ENCODE measurements at places on chromosomes 6 and 20.

GRCh38 chr6:63466242-63466733, 106.0 kb upstream of the LOC128125822 start:
- no peak for DNase-seq

DNA sequence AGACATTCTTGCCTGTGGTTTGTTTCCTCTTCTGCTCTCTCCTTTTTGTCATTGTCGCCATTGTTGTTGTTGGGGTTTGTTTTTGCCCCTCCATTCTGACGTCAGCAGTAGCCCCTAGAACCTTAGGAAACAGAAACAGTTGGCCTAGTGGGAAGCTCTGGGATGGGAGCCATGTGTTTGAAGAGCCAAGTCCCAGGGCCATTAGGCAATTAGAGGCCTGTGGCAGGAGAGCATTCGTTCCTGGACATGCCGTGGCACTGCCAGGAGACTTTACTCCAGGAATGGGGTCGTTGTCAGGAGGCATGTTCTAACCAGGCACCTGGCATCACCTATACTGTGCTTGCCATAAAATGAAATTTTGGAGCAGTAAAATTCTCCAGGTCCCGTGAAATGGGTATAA, 39.7 kb downstream of the PPARD start:
- DNase-seq: no peak

DNA sequence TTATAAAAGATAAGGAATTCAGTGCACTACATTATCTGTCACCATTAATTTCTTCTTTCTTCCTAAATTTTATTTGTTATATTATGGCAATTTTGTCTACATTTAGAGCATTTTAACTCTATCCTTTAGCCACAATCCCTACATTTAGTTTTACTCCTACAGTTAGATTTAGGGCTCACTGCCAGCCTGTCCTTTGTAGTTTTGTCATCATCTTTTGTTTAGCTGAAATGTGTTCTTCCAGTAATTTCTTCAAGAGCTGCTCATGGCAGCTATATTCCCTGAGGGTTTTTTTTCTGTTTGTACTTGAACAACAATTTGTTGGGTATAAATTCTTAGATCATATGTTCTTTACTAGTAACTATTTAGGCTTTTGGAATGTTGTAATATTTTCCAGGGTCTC, 72.7 kb upstream of the B3GAT2 start:
- DNase-seq: no peak

DNA sequence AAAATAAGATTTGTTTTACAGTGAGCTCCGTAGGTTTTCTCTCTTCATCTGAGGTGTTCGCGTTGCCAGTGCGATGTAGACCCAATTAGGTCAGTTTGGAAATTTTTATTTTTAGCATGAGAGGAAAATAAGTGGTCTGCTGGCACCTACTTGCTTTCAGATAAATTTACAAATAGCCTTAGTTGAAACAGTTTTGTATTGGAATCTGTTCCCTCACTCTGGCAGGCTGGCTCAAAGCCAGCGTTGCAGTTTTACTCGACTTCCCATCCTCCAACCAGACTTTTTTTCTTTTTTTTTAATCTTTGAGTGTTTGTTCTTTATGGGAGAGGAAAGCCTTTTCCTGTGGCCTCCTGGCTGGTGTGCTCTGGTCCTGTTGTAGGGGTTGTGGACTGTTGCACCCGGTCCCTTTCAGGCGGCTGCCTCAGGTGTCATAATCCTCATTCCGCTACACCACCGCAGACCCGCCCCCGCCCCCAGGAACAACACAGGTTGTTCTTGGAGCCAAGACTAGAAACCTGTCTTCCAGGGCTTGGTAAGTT, 46.7 kb downstream of the TIAM2 start:
- peak; percentile 72 for DNase-seq

- peak; percentile 55 for DNase-seq
Observed at GRCh38 chr20:36950414-36951197, 902 bp downstream of the SAMHD1 start.

DNA sequence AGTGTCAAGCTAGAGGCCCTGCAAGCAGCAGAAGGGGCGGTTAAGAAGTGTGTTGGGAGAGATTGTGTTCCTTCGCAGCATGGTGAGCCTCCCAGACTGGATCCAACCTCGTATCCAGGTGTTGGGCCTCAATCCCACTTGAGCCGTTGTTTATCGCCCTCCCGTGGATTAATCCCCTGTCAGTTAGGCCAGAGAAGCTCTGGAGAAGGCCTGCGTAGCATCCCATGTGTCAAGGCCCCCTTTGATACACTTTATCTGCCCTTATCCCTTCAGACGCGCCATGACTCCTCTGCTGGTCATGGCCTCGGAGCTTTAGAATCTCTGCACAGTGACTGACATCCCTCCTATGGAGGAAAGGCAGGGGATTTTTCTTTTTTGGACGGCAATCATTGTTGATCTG, 181.0 kb downstream of the ZFP64 start:
- DNase-seq: no peak

Data from stomach (tissue), 19 donors.